ENCODE measurements at places on chromosomes 6 and 20. TPM values are rescaled to one million over a fixed set of nuclear protein-coding genes. Genes with fewer than 3 reads are reported as not detected.

The TBX18 gene
- total RNA-seq, result 1.3 TPM

The PPP1R3G gene
- 5.8 TPM for total RNA-seq

- H3K27ac ChIP-seq, result no peak overlapping the region
- H3K36me3 ChIP-seq, result peaks cover 18% of the 10 kb centered on the region
- no peaks in the 10 kb centered on the region for H3K27me3 ChIP-seq
- DNase-seq, result no peak
Observed at GRCh38 chr20:21361266-21361665, 36.1 kb downstream of the NKX2-4 start.

DNA sequence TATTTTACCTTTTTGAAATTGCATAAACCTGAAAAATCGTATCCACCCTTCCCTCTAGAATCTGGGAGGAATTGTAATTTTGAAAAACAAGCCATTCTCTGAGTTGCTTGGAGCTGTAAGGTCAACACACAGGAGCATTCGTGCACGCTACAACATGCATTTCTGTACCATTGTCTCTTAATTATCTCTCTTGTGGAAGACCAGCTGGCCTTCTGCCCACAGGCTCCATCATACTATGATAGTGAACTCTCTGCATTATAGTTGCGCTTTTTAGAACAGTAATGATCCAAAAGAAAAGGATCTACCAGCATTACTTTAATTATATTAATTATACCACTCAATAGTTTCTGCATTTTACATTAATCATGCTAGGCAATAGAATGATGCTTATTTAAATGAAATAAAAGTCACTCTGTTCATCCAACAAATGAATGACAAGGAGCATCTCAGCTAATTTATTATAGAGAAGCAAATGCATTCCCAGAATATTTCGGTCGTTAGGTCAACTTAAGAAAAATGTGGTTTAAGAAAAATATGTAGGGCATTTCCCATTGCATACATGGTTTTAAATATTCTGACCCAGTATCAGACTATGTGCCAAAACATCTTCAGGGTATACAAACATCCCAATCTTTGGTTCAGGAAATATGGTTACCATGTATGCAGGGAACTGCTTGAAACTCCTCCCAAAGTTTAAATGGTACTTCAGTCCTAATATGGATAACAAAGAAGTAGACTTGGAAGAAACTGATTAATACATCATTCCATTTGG, 263.5 kb downstream of the TFAP2A start:
- no peaks in the 10 kb centered on the region for H3K4me1 ChIP-seq
- H3K27ac ChIP-seq, result no peak overlapping the region
- no peak overlapping the region for H3K4me3 ChIP-seq
- no peak for DNase-seq

DNA sequence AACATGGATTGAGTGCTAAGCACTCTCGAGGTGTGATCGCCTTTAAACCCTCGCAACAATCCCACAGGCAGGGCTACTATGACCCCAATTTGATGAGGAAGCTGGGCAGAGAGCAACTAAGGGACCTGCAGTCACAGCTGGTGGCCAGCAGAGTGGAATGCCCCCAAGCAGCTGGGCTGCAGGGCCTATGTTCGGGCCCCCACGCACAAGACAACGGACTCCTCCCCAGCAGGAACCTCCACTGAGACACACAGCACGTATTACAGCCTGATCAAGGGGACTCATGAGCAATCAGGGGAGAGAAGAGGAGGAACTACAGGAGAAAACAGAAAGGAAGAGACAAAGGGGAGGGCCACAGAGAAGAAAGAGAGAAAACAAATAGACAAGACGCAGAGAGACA, 21.7 kb downstream of the CST7 start:
- H3K4me1 ChIP-seq, result no peaks in the 10 kb centered on the region
- DNase-seq, result no peak
- no peaks in the 10 kb centered on the region for H3K36me3 ChIP-seq

GRCh38 chr20:44018942-44019637, 104.4 kb downstream of the TOX2 start:
- H3K27me3 ChIP-seq, result peaks cover 5% of the 10 kb centered on the region
- no peak for DNase-seq
- H3K4me1 ChIP-seq, result peaks cover 5% of the 10 kb centered on the region
- no peak overlapping the region for H3K4me3 ChIP-seq

DNA sequence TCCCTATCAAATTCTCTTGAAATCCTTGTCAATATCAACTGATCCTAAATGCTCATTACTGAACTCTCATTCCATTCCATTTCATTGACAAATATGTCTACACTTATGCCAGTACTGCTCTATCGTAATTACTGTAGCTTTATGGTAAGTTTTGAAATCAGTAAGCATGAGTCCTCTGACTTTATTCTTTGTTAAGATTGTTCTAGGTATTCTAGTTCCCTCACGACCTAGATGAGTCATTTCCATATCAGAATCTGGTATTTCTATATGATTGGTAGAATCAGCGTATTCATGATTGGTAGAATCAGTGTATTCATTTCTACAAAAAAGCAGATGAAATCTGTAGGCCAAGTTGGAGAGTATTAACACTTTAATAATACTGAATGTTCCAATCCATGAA, 318.6 kb upstream of the RUNX2 start:
- H3K4me3 ChIP-seq, result no peak overlapping the region
- no peak for DNase-seq
- H3K36me3 ChIP-seq, result no peaks in the 10 kb centered on the region
- H3K27me3 ChIP-seq, result no peaks in the 10 kb centered on the region
- H3K27ac ChIP-seq, result no peak overlapping the region
- no peaks in the 10 kb centered on the region for H3K4me1 ChIP-seq

The FHL5 gene
- 4.1 TPM for total RNA-seq

Measured in heart left ventricle (tissue), 16 donors.